ENCODE measurements at places on chromosomes 3 and 15.

DNA sequence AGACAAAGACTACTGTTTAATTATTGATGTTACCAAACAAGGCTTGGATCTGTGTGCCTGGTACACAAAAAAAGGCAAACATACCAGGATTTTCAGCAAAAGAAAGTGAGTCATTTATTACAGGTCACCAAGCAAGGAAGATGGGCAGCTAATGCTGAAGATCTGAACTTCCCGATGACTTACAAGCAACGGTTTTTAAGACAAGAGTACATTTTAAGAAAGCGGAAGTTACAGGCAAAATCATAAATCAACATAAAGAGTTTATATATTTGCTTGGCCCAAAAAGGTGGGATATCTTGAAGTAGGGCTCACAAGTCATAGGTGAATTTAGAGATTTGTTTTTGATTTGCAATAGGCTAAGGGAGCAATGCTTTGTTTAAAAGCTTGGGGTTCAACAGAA lies 125.4 kb upstream of the SPATA16 start:
- DNase-seq: no peak

GRCh38 chr15:68700455-68701123 lies 120.1 kb downstream of the ANP32A start:
- DNase-seq: peak; percentile 88

DNA sequence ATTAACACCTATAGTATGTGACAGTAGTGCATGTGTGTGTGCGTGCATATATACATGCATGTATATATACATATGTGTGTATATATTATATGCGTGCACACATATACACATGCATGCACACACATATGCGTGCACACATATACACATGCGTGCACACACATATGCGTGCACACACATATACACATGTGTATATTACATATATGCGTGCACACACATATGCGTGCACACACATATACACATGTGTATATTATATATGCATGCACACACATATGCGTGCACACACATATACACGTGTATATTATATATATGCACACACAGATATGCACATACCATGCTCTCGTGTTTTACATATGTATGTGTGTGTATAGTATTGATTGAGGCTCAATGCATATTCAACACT lies 42.0 kb upstream of the MAP3K13 start:
- DNase-seq: no peak

DNA sequence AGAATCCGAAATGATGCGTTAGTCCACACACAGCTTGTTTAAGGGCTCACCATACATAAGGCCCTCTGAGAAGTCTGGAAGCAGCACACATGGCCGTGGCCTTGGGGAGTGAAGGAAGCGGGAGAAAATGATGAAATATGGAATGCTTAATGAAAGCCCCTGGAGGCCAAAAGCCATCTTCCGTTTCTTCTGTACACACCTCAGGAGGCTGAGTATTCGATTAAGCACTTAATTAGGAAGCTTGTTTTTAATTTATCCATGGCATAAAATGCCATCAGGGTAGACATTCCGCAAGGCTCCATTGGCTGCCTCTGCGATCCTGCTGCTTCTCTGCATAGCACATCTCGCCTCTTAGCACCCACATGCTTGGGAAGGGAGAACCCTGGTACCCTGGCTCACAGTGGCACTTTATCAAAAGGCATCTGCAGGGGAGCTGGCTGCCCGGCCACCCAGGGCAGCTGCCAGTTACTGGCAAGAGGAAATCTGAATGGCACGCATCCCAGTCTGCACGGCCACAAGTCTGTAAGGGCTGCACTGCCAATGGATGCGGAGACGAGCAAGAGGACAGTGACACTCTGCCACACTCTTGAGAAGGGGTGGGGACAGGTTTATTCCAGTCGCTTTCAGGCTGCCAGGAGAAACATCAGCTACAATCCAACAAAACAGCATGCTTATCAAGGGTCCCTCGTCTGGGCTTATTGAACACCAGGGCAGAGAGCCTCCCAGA lies 356.2 kb downstream of the OCA2 start:
- DNase-seq: peak; percentile 46

DNA sequence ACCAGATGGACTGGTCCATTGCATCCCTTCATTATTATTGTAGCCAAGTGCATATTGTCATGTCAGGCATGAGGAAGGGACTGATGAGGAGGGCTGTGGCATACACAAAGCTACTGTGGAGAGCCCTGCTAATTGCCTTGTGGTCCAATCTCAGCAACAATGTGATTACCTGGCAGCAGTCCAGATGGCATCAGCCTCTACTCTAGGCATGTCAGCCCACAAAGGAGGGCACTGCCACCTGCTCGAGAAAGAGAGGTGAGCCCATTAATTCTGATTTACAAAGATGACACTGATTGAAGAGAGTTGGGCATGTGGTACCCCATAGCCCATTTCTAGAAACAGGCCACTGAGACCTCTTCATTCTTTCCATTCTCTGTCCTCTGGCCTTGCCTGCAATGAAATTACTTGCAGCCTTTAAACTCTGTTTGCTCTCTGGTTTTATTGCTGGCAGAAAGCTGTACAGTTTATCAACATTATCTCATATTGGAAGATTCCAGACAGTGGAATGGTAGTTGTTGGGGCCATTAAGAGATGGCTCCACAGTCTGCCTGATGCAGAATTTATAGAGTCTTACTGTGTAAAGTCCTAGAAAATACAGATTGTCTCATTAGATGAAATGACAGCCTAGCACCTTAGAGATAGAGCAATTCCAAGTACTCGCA lies 307.7 kb downstream of the ARPP21 start:
- no peak for DNase-seq

DNA sequence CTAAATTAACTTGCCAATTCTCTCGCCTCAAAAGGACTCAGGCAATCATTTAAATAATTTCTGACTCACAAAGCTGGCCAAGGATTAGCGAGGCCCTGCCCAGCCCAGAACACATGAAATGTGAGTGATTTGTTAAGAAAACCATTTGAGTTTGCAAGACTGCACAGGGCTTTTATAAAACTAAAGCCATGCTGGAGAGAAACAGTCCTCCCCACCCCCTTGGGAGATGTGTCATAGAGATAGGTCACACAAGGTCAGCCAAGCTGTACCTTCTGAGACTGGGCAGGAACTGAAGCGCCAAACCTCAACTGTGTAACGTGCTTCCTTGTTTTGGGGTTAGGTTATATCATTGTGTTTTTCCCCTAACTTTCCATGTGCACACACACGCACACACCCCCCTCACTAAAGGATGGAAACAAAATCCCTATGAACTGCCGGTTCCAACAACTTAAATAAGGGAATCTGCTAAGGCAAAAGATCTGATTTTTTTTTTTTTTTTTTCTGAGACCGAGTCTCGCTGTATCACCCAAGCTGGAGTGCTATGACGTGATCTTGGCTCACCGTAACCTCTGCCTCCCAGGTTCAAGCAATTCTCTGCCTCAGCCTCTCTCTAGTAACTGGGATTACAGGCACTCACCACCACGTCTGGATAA lies 8.1 kb downstream of the SPATA12 start:
- no peak for DNase-seq

DNA sequence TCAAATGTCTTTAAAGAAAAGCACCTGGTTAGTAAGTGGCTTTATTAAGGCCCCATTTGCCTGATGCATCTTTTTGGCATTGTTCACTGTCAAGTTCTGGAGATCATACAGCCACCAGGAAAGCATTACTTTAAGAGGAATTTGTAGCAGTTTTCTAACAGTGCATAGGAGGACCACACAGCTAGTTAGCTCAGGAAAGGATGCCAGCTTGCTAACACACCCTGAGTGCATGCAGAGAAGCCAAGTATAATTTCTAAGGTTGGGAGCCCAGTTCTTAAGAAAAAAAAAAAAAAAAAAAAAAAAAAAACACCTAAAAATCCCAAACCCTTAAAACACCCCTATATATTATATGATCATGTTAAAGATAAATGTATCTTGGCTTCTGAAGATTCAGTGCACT lies 102.0 kb upstream of the FEZF2 start:
- DNase-seq: no peak

Data from spinal cord (tissue), 10 donors.